ENCODE measurements at places on chromosomes 2 and 18.

- DNase-seq = no peak
Observed at GRCh38 chr18:610214-610928, 13.6 kb downstream of the CLUL1 start.

DNA sequence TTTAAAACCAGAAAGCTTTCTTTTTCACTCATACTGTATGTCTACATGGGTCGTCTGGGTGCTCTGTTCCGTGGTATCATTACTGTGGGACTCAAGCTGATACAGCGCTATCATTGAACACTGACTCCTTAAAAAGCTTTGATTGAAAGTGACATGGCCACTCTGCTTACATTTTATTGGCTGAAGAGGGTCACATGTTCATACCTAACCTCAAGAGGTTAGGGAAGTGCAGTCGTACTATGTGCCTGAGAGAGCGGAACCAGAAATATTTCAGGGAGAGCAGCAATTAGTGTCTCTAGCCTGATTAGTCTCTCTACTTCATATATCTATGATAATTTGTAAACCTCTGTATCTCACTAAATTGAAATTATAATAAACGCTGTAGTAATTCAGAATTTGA lies 43.5 kb downstream of the PSMD14 start:
- no peak for DNase-seq

- DNase-seq = no peak
Observed at GRCh38 chr2:239582476-239582875, 181.7 kb upstream of the HDAC4 start.

DNA sequence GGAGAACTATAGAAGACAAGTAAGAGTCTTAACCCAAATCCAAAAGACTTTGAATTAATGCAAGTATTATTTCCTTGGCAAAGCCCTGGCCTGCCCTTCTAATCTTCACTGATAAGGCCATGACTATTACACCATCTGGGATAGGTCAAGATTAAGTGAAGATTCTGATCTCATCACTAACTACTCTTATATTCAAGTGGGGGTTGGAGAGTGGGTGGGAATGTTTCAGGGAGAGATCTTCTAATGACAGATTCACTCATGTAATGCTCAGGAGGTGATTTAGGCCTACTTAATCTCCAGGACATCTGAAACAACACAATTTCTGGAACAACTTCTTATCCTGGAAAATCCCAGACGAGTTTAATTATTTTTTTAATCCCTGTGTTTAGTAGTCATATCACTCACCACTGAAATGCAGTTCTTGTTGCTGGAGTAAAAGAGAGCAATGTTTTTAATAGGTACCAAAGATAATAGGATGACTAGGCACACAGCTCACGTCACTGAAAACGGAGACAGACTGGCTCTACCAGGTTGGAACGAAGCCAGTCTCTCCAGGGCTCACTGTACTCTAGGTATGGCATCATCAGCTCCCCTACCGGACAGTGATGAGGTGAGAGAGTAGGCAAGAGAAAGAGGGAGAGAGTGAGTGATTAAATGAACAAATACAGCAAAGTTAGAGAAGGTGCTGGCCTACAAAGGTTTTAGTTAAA lies 133.1 kb downstream of the NCKAP5 start:
- no peak for DNase-seq

DNA sequence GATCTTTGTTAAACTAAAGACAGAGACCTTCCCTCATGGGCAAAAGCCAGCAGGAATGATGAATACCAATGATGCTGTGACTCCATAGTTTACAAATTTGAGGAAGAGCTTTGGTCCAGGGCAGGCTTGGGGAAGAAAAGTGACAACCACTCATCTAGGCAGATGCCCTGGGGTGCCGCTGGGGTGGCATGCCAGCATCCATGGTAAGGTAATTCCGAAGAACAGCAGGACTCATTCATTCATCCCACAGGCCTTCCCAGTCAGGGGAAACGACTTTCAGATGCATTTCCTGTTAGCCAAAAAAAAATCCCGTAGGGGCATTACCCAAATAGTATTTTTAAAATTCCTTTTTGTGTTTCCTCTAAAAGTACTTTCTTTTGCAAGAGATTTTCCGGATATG lies 180.7 kb upstream of the SERPINE2 start:
- no peak for DNase-seq

- DNase-seq = no peak
Observed at GRCh38 chr18:65983750-65984149, 232.9 kb downstream of the CDH7 start.

- DNase-seq = no peak
Observed at GRCh38 chr18:41436772-41437171, 518.3 kb upstream of the PIK3C3 start.

- DNase-seq = no peak
Observed at GRCh38 chr2:109387221-109387735, 226.5 kb downstream of the SEPTIN10 start.

GRCh38 chr18:62759704-62760402 lies 44.5 kb downstream of the PHLPP1 start:
- DNase-seq = no peak

DNA sequence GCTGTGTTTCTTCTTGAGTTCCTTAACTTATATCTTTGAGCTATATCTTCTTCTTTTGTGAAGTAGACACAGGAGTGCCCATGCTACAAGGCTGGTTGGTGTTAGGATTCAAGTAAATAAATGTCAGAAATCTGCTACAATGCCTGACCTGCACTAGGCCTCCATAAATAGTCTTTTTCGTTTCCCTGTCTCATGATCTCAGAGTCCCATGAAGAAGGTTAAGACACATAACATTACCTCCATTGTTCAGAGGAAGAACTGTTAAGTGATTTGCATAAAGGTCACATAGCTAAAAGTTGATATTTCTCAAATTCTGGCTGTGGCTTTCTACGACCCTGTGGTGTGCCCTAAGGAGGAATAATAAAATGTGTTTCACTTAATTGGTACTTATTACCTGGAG lies 228.4 kb downstream of the KCNS3 start:
- no peak for DNase-seq

DNA sequence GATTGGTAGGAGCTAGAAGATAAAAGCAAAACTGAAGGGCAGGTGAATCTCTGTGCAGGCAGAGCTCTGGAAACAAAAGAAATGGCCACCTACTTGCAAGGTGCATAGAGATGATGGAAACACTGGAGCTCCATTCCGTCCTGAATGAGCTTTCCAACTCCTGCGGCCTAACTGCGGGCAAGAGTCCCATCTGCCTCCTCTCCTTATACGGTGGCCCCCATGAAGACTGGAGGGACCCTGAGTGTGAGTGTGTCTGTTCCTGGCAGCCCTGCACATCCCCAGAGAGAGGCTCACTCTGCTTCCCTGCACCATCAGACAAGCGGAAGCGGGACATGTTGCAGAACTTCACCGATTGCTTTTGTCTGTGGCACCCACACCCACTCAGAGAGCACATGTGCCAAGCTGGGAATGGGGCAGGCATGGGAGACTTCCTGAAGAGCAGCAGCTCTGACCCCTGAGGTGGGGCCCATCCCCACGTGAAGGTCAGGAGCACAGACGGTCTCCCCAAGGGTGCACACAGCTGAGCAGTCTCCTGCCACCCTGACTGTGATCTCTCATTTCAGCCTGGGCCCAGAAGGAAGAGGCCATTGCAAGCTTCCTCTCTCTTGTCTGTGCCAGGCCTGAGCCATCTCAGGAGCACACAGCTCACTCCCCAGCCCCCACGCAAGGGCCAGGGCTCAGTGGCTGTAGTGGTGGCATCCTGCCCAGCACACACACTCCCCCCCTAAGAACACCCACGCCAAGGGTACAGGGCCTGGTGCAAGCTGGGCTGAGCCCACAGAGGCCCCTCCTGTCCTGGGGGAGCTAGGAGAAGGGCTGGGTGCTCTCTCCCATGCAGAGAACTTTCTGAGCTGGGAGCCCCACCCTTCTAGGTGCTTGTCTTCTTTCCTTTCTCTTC lies 75.3 kb downstream of the STPG4 start:
- DNase-seq = no peak

DNA sequence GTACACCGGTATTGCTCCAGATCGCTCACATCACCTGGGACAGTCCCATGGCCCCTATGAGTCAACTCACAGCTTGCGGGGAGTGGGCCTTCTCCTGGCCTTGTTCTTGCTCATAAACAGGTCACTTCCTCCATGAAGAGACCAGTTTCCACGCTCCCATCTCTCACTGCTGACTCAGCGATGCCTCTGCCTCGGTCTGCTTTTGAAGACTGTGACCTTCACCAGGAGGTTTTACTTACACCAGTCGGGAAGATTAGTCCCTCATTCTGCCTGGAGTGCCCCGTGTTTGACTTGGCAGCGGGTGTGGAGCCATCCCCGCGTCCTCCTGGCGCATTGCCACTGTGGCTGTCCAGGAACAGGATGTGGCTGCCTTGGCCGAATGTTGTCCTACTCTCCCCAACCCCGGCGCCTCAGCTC lies 159.8 kb downstream of the RHBDD1 start:
- no peak for DNase-seq

GRCh38 chr2:132860220-132860619 lies 190.2 kb upstream of the LYPD1 start:
- no peak for DNase-seq

GRCh38 chr2:147923846-147924245 lies 79.0 kb downstream of the ACVR2A start:
- no peak for DNase-seq

- DNase-seq = no peak
Observed at GRCh38 chr2:211085056-211085680, 528.8 kb downstream of the CPS1 start.

GRCh38 chr2:186522450-186522849 lies 36.4 kb downstream of the ZC3H15 start:
- DNase-seq = no peak

DNA sequence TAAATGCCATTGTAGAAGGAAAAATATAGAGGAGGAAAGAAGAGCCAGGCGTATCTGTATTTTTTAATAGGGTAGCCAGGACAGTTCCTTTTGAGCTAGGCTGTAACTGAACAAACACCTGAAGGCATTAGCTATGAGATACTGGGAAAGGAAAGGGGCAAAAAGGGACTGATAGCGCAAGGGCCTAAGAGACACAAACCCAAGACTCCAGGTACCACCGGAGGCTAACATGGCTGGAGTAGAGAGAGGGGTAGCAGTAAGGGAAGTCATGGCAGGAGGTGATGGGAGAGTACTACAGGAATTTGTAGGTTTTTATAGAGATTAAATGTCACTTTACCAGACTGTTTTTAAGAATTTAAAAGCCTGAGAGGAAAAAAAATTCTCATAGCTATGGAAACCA lies 20.7 kb downstream of the PNO1 start:
- DNase-seq = no peak

- no peak for DNase-seq
Observed at GRCh38 chr18:57579934-57580333, 6.6 kb downstream of the FECH start.

DNA sequence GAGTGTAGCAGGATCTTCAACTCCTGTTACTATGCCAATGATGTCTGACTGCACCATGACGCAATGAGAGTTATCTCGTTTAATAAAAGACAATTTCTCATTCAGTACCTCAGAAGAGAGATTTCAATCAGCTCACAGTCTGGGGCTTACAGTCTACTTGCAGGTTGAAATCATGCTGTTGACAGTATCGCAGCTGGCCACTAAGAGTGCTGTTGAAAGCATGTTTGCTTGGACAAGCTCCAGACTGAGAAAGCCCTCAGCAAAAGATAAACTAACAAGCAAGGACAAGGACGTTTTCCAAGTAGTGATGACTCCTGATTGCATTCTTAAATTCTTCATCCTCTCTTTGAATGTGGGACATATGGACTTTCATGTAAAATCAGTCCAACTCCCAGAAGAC lies 145.2 kb upstream of the SYT4 start:
- no peak for DNase-seq

DNA sequence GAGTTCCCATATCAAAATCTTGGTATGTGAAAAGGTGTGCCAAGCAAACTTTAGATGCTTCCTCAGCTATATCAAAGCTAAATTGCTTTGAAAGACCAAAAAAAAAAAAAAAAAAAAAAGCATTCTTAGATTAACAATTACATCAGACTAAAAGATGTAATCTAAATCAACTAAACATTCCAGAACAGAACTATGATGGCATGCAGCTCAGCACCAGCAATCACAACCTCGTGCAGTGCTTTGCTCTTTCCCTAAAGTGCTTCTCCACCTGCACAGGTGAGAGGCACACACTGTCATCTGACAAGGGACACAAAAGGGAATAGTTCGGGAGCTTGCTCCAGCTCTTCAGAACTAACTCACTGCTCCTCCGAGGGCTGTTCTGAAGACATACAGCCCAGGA lies 37.5 kb downstream of the ADAM17 start:
- DNase-seq = no peak

All from stimulated activated CD4-positive, alpha-beta T cell treated with anti-CD3 and anti-CD28 coated beads, Interleukin-1b, Interleukin-23, amount 100 ng/mL, for 1 hour (primary cell).